Activated T-helper 9 cell treated with anti-CD3 and anti-CD28 coated beads, Interleukin-2, amount 50 U/mL, for 16 hours (primary cell): ENCODE measurements at places on chromosomes 16 and 17.
A peak's percentile ranks its signal among the peaks of the same experiment; 100 is the strongest.

GRCh38 chr17:206941-207560, 25.6 kb upstream of the DOC2B start:
- DNase-seq = no peak

GRCh38 chr17:8894202-8894671, 26.8 kb upstream of the PIK3R6 start:
- no peak for DNase-seq

DNA sequence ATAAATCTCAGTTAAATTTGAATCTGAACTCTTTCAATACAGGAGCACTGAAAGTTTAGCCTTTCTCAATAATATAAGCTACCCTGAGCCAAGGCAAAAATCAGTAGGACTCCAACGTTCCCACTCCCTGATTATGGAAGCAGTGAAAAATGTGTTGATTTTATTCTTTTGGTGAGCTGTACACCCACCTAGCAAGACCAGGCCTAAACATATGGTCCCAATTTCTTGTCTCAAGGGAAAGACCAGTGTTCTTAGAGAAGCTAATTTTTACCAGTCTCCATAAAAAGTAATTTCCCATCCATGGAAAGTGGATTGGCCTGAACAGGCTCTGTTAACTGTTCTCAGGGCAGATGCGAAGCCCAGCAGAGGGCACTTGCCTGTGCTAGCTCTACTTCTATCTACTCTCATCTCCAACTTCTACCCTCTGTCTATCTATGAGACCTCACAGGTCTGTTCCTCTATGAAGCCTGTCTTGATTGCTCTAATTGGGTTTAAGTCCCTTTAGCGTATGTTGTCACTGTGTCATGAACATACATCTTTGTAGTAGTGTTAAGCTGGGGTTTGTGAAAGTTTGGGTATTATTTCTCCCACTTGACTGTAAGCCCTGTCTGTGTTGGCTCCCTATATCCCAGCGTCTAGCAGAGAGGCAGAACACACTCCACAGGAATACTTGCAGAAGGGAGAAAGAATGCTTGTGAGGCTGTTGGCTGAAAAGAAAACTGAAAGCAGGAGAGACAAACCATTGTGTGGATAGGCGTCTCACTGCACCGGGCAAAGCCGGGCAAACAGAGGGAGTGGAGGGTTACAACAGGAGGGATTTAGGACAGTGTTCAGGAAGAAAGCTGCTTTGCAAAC, 167.1 kb upstream of the MAF start:
- no peak for DNase-seq

- DNase-seq = no peak
Measured at GRCh38 chr17:74077231-74077630, 126.2 kb upstream of the RPL38 start.

DNA sequence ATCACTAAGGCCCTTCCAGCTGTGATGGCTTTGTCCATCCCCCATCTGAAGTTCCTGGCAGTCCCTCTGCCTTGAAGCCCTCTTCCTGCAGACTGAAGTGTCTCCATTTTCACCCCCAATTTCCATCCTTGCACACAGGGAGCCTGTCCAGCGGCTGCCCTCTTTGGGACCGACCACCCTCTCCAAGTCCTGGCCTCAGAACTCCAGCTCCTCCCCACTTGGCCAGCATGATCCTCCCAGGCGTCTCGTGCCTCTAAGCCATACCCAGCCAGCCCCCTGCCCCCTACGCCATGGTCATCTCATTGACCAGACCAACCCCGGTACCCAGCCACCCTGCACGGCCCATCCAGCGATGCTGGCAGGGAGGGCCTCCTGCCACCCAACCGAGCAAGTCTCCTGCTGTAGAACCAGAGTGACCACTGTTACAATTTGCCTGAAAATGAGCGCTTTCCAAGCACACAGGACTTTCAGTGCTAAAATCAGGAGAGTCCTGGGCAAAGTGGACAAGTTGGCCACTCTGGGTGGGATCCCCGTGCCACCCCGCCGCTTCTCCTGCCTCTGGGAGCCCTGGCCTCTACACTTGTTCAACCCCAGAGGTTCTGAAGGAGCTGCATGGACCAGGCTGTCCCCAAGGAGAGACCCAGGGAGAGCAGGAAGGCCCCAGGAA, 362.0 kb downstream of the SEC14L1 start:
- DNase-seq = no peak

- peak; percentile 39 for DNase-seq
Measured at GRCh38 chr17:59853168-59853918, 39.4 kb downstream of the TUBD1 start.

DNA sequence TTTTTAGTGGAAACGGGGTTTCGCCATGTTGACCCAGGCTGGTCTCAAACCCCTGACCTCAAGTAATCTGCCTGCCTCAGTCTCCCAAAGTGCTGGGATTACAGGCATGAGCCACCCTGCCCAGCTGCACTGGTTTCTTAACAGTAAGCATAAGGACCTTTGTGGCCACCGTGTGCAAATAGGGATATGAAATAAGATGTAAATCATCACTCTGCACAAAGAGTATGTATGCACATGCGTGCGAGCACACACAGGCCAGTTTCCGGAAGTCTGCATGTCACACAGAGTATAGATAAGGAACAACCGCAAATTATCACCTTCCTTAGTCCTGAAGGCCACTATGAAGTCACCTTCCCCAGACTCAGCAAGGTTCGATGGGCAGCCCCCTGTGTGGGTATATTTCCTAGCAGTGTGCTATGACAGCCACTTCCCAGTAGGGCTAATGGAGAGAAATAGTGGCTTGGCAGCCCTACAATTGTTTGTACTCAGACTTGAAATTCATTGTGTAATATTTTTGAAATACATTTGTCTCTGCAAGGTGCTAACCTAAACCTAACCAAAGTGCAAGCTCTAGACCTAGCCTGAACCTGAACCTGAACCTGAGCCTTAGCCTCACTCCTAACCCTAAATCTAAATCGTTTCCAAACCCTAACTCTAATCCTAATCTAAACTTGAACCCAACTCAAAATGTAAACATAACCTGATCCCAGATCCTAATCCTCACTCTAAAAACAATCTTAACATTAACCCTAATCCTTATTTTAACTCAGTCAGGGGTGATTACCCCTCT, 48.4 kb upstream of the SKAP1 start:
- DNase-seq = no peak

GRCh38 chr16:4110065-4110464, 6.2 kb downstream of the ADCY9 start:
- no peak for DNase-seq

GRCh38 chr16:14004729-14005315, 66.3 kb upstream of the MRTFB start:
- DNase-seq = no peak

DNA sequence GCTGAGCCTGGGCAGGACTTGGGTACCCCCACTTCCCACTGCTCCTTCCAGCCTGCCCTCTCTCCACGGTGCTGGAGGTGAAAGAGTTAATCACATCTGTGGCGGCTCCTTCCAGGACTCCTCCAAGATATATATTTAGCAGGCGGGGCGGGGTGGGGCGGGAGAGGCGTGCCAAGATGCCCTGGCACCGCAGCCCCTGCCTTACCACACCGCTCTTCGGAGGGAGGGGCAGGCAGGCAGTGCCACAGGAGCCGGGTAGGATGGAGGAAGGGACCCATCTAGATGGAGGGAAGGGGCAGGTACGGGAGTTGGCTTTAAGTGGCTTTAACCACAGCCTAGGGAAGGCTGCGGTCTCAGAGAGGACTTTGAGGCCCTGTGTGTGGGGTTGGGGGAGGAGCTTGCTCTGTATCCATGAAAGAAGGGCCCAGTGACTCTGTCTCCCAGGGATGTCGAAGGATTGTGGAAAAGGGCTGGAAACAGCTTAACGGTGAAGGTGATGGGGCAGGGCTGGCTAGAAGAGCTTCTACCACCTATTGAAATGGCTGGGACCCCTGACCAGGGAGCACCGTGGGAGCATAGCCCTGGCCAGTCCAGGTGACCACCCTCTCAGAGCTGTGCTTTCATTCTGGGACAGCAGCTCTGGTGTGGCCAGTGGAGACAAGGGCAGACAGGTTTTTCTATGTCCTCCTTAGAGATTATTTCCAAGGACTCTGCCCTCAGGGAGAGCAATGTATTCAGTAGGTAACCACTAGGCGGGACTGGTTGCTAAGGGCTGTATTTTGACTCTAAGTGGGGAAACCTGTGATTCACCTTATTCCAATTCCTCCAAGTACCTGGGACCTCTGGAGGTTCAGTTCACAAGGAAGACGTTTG, 13.0 kb downstream of the GPR142 start:
- no peak for DNase-seq

DNA sequence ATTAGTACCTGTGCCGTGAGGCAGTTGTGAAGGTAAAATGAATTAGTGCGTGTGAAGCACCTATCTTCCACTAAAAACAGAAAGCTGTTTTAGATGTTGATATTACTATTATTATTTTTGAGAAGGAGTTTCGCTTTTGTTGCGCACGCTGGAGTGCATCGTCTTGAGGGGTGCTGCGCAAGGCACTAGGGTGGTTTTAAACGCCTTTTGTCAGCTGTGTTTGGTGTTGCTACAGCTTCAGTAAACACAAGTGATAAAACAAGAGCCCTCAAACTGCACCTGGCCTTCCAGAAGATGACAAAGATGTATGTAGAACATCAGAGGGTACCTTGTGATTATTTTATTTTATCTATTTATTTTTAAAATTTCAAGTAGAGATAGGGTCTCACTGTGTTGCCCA, 38.2 kb downstream of the PLCG2 start:
- DNase-seq = no peak

DNA sequence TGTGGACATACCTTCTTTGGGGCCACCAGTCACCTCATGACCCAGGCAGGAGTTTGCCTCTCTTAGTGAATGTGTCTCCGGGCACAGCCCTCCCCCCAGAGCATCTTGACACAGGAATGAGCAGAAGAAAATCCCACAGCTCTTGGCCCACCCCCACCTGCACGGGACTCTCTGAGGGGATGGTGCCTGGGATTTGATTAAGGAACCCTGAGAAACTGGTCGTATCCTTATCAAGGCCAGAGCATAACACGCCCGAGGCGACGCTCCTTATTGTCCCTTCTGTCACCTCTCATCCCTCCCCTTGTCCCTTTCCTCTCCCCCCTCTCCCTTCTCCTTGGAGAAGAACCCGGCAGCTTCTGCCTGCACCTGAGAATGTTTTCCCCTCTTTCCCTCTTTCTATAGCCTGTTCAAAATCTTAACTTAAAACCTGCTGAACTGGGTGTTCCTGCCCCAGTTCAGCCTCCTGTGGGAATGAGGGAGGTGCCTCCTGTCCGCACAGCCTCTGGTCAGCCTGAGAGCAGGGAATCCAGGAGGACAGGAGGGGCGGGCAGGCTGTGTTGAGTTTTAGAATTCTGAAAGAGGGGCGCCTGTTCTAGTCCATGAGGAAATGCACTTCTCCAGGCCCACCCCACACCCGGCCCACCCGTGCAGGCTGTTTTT, 140.7 kb upstream of the PLCG2 start:
- DNase-seq = no peak
